ENCODE measurements at places on chromosomes 7 and 10.

GRCh38 chr7:355568-355967, 65.6 kb downstream of the FOXL3 start:
- no peak for DNase-seq

DNA sequence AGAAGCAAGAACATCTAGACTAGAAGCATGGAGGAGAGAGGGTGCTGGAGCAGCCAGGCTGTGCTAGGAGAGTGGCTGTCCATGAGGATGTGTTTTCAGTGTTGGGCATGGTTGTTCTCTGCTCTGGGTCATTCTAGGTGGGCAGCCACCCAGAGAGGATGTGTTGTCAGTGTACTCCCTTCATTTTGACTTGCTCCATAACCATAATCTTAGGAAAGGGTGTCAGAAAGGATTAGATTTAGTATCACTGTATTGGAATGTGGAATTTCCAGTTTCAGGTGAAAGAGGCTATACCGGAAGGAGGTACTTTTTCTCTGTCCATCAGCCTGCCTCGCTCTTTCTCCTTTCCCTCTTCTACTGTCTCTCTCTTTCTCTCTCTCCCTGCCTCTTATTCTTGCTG, 474.5 kb upstream of the PODXL start:
- no peak for DNase-seq

DNA sequence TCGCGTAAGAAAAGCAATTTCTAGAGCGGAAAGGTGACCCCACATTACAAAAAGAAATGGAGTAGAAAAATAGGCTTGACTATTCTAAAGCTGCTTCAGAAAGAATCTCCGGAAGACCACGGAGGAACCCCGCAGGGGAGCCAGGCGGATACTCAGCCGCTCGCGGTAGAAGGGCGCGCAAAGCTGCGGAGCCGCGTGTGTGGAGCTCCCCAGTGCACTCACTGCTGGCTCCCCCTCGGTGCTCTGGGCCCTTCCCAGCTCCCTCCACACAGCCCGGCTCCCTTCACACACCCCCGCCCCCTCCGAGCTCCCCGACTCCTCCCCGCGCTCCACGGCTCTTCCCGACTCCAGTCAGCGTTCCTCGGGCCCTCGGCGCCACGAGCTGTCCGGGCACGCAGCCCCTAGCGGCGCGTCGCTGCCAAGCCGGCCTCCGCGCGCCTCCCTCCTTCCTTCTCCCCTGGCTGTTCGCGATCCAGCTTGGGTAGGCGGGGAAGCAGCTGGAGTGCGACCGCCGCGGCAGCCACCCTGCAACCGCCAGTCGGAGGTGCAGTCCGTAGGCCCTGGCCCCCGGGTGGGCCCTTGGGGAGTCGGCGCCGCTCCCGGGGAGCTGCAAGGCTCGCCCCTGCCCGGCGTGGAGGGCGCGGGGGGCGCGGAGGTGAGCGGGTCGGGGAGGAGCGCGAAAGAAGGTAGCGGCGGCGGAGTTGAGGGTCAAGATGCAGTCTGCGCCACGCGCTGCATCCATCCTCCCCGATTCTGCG, at the start of gene STEAP2:
TSS of gene STEAP2 (plus strand) at position 350 of the 758 bp plus-strand sequence. CDS start 13,343 bp downstream, outside the sequence.
- DNase-seq: no peak

DNA sequence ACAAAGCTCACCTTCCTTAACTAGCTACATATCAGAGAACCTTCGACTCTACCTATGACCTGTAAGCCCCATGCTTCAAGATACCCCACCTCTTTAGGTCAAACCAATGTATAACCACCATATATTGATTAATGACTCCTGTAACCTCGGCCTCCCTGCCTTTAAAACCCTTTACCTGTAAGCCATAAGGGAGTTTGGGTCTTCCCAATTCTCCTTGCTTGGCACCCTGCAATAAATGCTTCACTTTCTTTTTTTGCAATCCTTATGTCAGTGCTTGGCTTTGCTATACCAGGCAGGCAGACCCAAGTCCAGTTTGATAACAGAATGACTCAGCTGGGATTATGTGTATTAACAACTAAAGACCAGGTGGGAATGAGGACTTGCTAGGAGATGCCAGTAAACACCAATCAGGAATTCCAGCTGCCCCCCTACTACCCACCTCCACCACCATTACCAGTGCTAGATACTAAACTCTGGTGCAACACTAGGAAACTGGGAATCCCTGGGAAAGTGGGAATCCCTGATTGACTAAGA, 22.0 kb upstream of the SLC35G1 start:
- DNase-seq: no peak

DNA sequence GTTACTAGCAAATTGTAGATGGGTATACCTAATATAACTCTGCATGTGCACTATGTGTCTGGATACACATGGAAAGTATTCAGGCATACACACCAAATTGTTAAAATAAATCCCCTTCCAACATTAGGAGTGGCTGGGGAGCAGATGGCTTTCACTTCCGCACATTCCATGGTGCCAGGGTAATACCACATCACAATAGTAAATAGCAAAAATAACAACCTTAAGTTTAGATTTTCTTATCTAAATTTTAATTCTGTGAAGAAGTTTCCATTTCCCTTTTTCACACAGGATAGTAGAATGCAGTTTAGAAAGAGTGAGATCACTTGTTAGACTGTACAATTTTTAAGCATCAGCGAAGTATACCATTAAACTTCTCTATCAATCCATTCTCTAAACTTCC, 5.8 kb upstream of the ALOX5 start:
- DNase-seq: no peak

DNA sequence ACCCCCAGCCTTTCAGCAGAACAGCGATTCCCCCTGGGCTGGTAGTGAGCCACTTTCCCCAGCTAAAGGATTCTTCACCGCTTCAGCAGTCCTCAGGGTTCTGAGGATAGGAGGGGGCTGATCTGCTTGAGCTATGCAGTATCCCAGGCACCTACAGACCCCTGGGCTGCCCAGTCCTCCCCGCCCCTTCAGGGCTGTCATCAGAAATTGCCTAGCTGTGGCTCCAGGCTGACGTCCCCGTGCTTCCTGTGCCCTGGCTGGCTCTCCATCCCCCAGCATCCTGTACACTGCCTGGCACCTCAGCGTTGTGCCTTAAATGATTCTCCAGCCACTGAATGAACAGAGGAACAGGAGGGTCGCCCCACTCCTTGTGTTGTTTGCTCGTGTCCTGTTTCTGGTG, 38.4 kb upstream of the CDH23 start:
- no peak for DNase-seq

GRCh38 chr7:17292843-17293242, 5.6 kb upstream of the AHR start:
- DNase-seq: no peak

DNA sequence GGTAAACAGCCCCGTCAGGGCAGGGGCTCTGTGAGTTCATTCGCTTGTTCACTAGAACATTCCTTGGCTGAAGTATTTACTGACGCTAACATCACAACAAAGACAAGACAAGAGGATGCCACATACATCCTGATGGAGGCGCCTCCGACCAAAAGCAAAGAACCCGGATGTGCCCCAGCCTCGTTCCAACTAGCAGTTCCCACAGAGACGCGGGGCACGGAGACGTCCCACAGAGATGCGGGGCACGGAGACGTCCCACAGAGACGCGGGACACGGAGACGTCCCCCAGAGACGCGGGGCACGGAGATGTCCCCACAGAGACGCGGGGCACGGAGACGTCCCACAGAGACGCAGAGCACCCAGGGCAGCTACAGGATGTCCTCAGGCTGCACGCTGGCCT, 35.4 kb upstream of the CFAP46 start:
- no peak for DNase-seq

DNA sequence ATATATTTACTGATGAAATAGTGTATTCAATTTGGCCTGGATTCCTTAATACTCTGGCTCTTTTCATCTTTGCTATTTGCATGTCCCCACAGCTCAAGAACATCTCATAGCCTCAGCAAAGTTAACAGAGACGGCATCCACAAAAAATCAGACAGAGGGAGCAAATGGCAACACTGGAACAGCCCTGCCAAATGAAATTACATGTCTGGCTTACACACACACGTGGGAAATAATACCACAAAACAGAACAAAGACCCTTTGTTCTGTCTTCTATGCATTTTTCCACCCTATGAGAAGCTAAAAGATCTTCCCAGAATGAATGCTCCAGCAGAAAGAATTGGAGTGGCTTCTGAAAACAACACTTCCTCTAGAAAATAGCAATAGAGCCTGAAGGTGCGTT, 139.5 kb downstream of the ALOX5 start:
- no peak for DNase-seq

GRCh38 chr7:155414547-155415492, 43.1 kb upstream of the EN2 start:
- no peak for DNase-seq

DNA sequence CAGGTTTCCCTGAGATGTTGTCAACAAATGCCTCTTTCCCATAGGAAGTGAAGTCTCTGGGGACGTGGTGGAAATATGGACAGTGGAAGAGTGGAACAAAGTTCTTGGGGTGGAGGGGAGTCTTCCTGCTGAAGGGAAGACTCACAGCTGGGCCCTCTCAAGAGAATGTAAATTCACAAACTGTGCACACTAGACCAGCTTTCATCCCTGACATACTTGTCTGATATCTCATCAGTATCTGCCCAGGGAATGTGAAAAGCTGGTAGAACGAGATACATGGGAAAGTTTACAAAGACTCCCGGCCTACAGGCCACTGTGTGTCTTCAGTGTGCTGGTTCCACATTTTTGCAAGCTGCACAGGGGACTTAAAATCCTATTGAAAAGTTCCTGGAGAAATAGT, 16.7 kb upstream of the CCDC3 start:
- no peak for DNase-seq

DNA sequence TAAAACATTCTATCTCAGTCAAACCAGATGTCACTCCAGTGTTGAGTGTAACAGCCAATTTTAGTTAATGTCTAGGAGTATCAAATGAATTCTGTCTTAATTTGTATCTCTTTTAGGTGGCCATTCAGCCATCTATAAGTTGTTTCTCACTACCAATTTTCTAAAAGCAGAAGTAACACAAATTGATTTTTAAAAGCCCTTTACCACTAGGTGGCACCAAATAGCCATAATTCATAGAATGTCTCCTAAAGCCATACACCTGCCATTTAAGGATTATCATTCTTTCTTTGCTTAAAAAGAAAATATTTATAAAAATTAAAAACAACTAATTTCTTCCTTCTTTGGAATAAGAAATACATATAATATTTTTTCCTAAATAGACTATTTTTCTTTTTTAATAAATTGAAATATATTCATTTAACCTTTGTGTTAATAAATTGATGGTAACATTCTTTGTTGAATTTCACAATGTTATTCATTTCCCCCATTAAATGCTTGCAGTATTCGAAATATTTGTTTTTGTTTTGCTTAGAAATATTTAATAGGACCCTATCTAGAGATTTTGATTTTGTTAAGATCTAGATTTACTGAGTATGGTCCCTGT, 107.8 kb upstream of the PPP1R3A start:
- DNase-seq: no peak

GRCh38 chr10:121747163-121747775, 149.0 kb upstream of the FGFR2 start:
- DNase-seq: no peak

DNA sequence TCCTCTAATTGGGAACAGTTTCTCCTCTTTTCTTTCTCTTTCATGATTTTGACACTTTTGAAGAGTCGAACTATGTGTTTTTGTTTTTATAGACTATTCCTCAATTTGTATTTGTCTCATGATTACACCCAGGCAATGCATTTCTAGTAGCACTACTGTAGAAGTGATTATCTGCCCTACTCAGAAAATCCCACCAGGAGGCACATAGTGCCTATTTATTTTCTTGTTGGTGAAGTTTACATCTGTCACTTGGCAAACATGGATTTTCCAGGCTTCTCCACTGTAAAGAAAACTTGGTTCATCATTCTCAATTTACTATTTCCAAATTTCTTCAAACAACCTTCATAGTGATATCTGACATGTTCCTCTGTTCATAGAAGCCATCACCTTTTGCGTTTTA, 893.9 kb downstream of the CCSER2 start:
- no peak for DNase-seq

DNA sequence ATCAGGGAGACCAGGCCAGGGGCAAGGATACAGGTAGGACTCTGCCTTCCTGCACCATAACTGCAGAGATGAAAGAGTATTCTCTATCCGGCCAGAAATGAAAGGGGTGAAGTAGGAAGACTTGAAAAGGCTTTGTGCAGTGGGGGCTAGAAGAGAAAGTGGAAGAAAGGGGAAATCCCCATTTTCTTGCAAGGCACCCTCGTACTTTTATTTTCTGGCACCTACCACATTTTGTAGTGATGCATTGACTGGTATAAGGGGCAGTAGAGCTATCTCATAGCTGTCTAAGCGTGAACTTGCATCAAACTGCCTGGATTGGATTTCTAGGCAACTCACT, 752 bp upstream of the CAMK2G start:
- DNase-seq: no peak

DNA sequence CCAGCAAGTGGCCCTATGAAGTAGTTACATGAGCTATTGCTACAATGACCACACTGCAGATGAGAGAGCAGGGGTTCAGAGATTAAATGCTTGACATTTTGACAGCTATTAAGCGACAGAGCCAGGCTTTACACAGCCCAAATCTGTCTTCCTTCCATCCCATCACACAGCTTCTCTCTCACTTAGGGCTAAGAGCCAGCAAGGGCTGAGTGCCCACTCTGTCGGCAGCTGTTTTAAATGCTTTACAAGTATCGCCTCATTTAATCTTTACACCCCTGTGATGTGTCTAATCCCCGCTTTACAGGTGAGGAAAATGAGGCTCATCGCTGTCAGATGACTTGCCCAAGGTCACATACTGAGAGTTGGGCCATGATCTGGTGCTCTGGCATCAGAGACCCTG, 15.2 kb upstream of the OPALIN start:
- DNase-seq: no peak

- DNase-seq: no peak
These were observed 159.3 kb downstream of the TNS3 start for GRCh38 chr7:47422611-47423010.

GRCh38 chr7:152556013-152556755, 119.8 kb downstream of the XRCC2 start:
- DNase-seq: no peak

GRCh38 chr7:124800386-124800785, 34.8 kb upstream of the GPR37 start:
- no peak for DNase-seq

DNA sequence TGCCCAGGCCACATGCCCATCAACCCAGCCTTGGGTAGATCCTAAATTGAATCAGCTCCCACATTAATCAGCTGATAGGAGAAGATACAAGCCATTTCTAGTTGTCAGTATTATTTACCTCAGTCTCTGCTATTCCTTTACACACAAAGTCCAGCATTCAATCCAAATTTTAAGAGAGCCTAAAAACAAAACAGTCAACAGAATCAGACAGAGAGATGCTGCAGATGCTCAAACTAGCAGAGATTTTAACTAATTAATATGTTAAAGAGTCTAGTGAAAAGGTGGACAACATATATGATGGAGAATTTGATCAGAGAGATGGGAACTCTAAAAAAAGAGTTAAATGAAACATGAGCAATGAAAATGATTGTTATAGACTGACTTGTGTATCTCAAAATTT, 14.4 kb upstream of the IL15RA start:
- DNase-seq: no peak

GRCh38 chr7:130960208-130960988, 226.4 kb upstream of the KLF14 start:
- no peak for DNase-seq

GRCh38 chr10:119859420-119860258, 13.0 kb downstream of the MCMBP start:
- DNase-seq: no peak

- no peak for DNase-seq
These were observed 374.7 kb upstream of the VWC2 start for GRCh38 chr7:49398746-49399145.

GRCh38 chr7:14738086-14738485, 164.5 kb downstream of the DGKB start:
- DNase-seq: no peak

GRCh38 chr10:52249850-52250395, 64.2 kb upstream of the DKK1 start:
- no peak for DNase-seq

Measured in activated T-helper 9 cell treated with anti-CD3 and anti-CD28 coated beads, Interleukin-2, amount 50 U/mL, for 16 hours (primary cell).